ENCODE measurements at places on chromosomes 5 and 9. TPM values are rescaled to one million over a fixed set of nuclear protein-coding genes. Genes with fewer than 3 reads are reported as not detected.

DNA sequence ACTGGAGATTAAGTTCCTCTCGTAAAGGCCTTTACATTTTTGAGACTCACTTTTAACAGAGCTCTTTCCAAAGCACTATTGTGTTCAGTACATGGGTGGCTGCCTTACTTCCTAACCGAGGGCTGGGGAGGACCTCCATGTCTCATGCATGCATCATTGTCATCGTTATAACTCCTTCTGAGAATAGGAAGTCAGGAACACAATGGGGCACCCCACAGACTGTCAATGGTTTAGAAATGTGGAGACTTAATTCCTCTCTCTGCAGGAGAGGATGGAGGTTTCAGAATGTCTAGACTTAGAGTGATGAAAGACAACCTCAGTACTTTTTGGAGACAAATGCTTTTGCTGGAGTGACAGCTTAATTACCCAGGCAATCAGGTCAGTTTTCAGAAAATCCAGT is 83.9 kb downstream of the PRLR start:
- H3K4me1 ChIP-seq, result no peaks in the 10 kb centered on the region
- no peaks in the 10 kb centered on the region for H3K27me3 ChIP-seq
- no peaks in the 10 kb centered on the region for H3K36me3 ChIP-seq
- DNase-seq, result no peak
- no peak overlapping the region for H3K27ac ChIP-seq
- H3K4me3 ChIP-seq, result no peak overlapping the region

DNA sequence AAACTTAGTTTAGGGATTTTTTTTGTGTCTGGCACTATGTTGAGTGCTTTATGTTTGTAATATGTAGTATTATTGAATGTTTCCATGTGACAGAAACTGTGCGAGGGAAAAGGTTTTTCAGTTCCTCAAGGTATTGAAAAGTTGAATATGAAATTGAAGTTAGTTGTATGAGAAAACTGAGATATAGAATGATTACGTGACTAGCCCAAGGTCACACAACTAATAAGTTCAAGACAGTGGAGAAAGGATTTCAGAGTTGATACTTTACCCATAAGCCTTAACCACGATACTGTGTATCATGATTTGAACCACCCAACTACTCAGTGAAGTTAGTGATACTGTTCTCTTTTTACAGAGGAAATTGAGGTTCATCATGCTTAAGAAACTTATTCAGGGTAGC is 5.7 kb downstream of the NIPBL start:
- no peak for DNase-seq
- no peak overlapping the region for H3K4me3 ChIP-seq
- no peak overlapping the region for H3K27ac ChIP-seq
- H3K4me1 ChIP-seq, result peaks cover 73% of the 10 kb centered on the region

DNA sequence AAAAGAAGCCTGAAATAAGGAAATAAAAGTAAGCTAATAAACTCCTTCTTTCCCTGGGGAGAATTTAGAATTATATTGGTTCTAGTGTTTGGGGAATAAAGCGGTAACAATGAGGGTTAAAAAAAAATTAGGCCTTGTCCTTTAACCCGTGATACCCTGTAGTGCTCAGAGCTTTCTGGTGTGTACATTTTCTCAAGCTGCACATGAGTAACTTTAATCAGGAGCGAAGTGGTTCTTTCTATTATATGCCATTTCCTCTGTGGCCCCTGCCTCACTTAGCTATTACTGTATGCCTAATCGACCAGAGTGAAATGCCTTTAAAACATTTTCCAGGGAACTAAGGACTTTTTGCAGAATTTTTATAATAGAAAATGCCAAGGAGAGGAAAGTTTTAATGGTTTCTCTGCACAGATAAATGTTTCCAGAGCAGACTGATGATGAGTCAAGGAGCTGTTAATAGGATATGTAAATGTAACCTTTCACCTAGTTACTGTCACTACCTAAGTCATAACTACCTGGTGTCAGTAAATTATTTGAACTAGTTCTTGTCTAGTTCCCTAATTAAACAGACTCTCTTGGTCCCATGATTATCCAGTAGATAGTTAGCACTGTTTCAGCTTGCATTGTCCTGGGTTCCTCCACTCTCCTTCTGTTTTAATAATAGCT is 7.6 kb downstream of the PAM start:
- no peak overlapping the region for H3K4me3 ChIP-seq
- H3K36me3 ChIP-seq, result no peaks in the 10 kb centered on the region
- H3K4me1 ChIP-seq, result peaks cover 5% of the 10 kb centered on the region
- H3K27ac ChIP-seq, result no peak overlapping the region

DNA sequence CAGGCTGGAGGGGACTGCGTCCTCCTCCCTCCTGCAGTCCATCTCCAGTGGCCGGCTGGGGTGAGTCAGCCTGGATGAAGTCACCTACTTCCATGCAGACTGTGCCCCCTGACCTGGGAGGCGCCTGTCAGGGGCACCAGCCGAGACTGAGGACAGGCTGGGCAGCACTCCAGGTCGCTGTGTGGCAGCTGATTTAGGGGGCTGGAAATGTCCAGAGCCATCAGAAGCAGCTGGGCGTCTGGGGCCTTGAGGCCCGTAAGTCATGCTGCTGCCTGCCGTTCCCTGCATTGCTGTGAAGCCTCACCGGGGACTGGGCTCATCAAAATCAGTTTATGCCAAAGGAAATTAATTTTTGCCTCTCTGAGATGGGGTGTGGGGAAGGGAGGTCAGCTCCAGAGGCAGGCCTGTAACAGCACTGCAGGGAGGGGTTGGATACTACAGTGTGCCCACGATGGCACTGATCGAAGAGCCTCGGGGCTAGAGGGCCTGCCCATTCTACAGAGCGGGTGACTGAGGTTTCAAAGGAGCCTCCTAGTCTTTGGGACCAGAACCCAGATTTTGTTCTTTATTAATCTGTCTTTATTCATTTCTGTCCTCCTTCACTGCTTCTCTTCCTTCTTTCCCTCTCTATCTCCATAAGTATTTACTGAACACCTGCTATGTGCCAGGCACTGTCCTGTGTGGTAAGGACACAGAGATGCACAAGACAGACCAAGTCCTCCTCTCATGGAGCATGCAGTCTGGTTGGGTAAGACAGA is 70.4 kb upstream of the PSD2 start:
- H3K4me1 ChIP-seq, result no peaks in the 10 kb centered on the region
- H3K36me3 ChIP-seq, result no peaks in the 10 kb centered on the region
- H3K4me3 ChIP-seq, result no peak overlapping the region
- DNase-seq, result no peak

The PCDHGC4 gene
- 2.6 TPM for total RNA-seq

DNA sequence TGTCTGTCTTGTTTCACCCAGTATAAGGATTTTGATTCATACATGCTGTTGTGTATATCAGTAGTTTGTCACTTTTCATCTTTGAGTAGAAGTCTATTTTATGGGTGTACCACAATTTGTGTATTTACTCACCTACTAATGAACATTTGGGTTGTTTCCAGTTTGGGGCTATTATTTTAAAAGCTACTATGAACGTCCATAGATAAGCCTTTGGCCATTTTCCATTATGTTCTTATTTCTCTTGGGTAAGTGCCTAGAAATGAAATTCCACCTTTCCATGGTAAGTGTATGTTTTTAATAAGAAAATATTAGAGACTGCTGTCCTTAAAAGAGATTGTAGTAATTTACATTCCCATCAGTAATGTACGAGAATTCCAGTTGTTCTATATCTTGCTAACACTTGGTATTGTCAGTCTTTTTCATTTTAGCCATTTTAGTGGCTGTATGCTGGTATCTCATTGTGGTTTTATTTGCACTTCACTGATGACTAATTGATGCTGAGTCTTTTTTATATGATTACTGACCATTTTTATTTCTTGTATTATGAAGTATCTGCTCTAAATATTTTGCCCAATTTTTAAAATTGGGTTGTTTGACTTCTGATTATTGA is 17.9 kb upstream of the PDE8B start:
- no peak overlapping the region for H3K4me3 ChIP-seq
- H3K4me1 ChIP-seq, result no peaks in the 10 kb centered on the region
- DNase-seq, result no peak
- H3K27me3 ChIP-seq, result no peaks in the 10 kb centered on the region
- H3K27ac ChIP-seq, result no peak overlapping the region
- H3K36me3 ChIP-seq, result no peaks in the 10 kb centered on the region

The CETN3 gene
- total RNA-seq, result 22.7 TPM

The DMRT3 gene
- not detected for total RNA-seq

- DNase-seq, result no peak
- no peaks in the 10 kb centered on the region for H3K27me3 ChIP-seq
- H3K36me3 ChIP-seq, result no peaks in the 10 kb centered on the region
- H3K4me1 ChIP-seq, result no peaks in the 10 kb centered on the region
- no peak overlapping the region for H3K4me3 ChIP-seq
Measured at GRCh38 chr5:168865968-168866367, 286.8 kb upstream of the PANK3 start.

DNA sequence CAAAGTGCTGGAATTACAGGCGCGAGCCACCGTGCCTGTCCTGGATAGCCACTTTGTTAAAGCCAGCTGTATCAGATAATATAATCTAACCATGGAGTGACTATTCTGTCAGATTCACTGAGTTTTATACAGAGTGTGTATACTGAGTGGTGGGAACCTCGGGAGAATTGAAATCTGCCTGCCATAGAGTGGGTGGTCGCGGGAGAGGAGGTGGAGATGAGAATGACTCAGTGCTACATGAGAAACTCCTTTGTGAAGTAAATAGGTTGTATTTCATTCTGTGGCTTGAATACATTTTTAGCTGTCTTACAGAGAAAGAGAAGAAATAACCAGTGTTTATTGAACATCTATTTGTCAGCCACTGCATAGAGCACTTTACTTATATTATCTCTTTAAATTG is 26.4 kb downstream of the ATP6V0E1 start:
- H3K27me3 ChIP-seq, result no peaks in the 10 kb centered on the region
- no peak overlapping the region for H3K27ac ChIP-seq
- H3K36me3 ChIP-seq, result no peaks in the 10 kb centered on the region
- no peak overlapping the region for H3K4me3 ChIP-seq
- DNase-seq, result no peak

The PPWD1 gene
- total RNA-seq, result 33.3 TPM

The SLC6A19 gene
- 69.5 TPM for total RNA-seq

DNA sequence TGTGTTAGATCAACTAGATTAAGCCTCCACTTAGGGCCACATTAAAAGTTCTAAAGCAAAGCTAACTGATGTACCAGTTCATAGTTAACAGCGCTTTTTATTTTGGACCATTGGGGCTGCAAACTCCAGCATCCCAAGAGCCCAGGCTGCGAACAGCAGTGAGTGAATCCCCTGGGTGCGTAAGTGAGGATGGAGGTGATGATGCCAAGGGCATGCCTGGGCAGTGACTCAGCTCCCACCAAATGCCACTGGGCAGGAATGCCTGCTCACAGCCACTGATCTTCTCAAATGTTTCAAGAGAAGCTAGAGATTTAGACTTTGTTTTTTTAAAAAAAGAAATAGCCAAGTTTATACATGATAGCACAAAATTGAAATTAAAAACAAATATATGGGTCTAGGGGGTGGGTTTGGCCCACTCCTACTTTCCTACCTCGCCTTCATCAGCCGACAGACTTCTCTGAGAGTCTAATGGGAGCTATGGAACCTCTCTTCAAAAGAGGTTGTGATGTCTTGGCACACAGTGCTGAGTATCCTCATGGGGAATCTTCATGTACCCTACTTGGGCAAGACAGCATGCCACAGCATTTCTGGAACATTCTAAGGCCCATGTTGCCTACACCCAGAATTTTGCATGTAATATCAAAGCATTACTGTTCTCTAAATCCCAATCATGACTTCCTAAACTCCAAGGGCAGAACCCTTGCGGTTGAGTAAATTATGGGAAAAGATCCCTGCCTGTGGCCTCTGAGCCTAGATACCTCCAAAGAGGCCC is 398.1 kb downstream of the EBF1 start:
- no peaks in the 10 kb centered on the region for H3K36me3 ChIP-seq
- H3K27me3 ChIP-seq, result peaks cover 9% of the 10 kb centered on the region
- DNase-seq, result no peak
- peak overlapping the region; percentile 29 for H3K27ac ChIP-seq

The SARDH gene
- total RNA-seq, result 0.95 TPM

The GRM6 gene
- not detected for total RNA-seq

The ISL1 gene
- 0.41 TPM for total RNA-seq

The SYK gene
- 33.7 TPM for total RNA-seq

The GARIN3 gene
- not detected for total RNA-seq

- no peaks in the 10 kb centered on the region for H3K27me3 ChIP-seq
- no peak overlapping the region for H3K27ac ChIP-seq
- H3K4me1 ChIP-seq, result no peaks in the 10 kb centered on the region
- no peak overlapping the region for H3K4me3 ChIP-seq
Measured at GRCh38 chr5:73862796-73863195, 236.8 kb downstream of the ARHGEF28 start.

DNA sequence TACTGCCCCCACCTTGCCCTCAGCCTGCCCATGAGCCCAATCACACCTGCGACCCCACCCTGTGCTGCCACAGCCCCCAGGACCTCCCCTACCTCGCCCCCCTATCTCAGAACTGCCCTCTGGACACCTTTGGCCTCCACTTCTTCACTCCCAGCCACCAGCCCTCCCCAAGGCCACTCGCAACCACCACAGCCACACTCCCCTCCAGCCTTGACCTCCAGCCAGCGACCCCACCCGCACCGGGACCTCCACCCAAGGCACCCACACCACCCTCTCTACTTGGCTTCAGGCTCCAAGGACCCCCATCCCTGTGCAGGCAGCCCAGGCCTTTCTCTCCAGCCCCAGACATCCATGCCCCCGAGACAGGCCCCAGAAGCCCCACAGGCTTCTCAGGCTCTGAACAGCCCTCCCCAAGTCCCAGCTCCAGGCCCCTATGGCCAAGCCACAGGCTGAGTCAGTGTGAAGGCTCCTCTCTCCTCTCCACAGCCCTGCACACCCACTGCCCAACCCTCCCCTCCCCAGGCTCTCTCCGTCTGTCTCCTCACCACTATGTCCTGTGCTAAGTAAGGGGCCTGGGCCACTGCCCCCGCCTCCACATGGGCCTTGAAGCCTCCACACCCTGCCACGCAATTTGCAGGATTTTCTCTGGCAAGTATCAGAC is 2.0 kb downstream of the AK1 start:
- peaks cover 44% of the 10 kb centered on the region for H3K4me1 ChIP-seq
- no peaks in the 10 kb centered on the region for H3K36me3 ChIP-seq
- peak overlapping the region; percentile 78 for H3K27ac ChIP-seq
- H3K4me3 ChIP-seq, result no peak overlapping the region
- H3K27me3 ChIP-seq, result no peaks in the 10 kb centered on the region

DNA sequence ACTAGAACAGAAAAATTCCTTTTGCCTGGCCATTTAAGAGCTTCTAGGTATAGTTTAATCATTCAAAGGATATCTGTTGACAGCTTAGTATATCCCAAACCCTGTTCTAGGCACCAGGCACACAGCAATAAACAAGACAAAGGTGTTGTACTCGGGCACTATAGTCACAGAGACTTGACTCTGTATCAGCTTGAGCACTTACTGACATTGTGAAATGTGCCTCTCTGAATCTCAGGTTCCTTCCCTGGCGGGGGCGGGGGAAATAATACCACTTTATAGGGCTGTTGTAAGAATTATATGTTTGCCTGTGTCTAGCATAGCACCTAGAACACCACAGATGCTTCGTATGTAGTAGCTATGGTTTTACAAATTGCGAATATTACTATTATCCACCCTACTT is 104.5 kb downstream of the NR6A1 start:
- no peak overlapping the region for H3K27ac ChIP-seq
- no peak for DNase-seq
- no peaks in the 10 kb centered on the region for H3K27me3 ChIP-seq
- H3K4me3 ChIP-seq, result no peak overlapping the region
- no peaks in the 10 kb centered on the region for H3K36me3 ChIP-seq
- peaks cover 3% of the 10 kb centered on the region for H3K4me1 ChIP-seq

The C9 gene
- not detected for total RNA-seq
